Left lung (tissue), 14 donors: ENCODE measurements at places on chromosomes 12 and 14.

GRCh38 chr14:21073921-21074320 lies 3.8 kb downstream of the ARHGEF40 start:
- DNase-seq = no peak

DNA sequence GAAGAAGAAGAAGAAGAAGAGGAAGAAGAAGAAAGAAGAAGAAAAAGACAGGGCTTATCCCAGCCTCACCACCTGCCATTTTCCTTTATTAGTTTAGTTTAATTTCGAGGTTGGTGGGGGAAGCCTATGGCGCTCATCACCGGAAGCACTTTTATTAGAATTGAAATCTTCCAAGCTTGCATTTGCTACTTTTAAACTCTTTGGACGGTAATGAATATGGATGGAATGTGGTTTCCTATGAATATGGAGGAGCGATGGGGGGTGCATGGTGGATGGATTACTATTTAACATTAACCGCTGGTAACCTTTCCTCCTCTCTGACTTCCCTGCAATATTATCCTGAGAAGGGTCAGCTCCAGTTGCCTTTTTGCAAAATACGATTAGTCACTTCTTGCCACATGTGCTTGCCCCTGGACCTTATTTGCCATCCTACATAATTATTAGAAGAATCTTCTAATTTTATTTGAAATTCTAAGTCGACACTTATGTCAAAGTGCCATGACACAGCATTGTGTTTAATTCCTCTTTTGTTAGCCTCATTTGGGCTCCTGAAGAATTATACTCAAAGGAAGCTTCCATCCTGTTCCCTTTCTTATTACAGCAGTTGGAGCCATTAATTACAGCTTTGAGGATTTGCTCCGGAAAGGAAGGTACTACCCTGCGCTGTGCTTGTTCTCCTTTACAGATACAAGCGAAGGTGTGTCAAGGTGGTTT lies 424.5 kb downstream of the VRK1 start:
- DNase-seq = no peak

DNA sequence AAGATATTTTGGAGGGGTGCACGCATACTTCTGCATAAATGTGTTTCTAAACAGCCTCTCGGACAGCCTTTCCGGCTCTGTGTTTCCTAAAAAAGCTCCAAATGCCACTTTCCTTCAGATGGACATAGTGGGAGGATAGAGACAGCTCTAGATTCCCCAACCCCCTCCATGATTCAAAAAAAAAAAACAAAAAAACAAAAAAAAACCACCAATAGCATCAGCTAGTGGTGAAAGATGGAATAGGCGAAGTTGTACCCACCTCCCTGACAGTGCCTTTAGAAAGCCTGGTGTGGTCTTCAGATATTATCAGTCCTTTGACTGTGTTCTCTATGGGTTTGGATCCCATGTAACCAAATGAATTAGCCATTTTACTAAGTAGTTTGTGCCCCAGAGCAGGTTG lies 94.1 kb downstream of the PHETA1 start:
- no peak for DNase-seq

- peak; percentile 56 for DNase-seq
These were observed 22.9 kb upstream of the KTN1 start for GRCh38 chr14:55556929-55557623.

DNA sequence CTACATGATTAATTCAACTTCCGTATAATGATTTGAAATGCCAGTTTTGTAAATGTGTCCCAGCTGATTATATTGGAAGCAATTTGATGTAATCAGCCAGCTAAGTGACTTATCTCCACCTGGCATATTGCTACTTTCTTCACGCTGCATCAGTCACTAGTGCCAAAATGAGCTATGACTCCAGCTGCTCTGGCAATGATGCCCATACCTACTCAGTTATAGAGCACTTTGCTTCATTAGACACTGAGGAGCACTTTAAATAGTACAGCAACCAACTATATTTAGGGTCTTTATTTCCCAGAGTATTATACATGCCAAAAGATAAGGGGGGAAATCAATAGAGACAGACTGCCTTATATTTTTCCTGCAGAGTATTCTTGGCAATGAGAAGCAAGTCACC lies 67.9 kb upstream of the LIN7A start:
- no peak for DNase-seq

DNA sequence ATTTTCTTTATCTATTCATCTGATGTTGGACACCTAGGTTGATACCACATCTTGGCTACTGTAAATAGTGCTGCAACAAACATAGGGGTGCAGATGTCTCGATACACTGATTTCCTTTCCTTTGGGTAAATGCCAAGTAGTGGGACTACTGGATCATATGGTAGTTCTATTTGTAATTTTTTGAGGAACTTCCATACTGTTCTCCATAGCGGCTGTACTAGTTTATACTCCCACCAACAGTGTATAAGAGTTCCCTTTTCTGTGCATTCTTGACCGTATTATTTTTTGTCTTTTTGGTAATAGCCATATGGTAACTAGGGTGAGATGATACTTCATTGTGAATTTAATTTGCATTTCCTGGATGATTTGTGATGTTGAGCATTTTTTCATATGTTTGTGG lies 71.8 kb downstream of the LRP6 start:
- DNase-seq = no peak

DNA sequence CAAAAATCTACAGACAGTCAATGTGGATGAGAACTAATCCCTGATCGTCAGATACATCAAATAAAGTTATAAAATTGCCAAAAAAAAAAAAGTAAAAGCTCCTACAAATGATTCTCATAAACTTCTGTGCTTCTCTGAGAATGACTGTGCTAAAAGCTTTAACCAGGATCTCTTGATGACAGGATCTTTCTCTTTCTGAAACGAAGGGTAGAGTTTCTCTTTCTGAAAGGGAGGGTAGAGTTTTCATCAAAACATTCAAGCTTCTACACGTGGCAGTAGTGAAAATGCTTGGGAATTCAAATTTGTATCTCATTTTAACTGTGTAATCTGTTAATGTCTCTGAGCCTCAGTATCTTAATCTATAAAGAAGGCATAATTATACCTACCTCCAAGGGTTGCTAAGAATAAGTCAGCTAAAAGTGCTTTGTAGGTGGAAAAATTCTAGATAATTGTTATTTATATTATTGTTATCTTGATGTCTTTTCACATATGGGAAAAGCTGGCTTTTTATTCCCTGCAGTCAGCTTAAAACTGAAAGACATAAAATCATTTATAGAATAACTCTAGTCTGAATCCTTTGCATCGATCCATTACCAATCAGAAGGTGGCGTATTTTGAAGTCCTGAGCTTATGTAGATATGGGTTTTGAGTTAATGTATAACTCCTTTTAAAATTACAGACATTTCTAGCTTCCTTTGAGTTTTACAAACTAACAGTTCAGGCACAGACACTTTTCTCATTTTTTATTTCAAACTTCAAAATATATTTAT lies 157.4 kb downstream of the DACT1 start:
- no peak for DNase-seq

DNA sequence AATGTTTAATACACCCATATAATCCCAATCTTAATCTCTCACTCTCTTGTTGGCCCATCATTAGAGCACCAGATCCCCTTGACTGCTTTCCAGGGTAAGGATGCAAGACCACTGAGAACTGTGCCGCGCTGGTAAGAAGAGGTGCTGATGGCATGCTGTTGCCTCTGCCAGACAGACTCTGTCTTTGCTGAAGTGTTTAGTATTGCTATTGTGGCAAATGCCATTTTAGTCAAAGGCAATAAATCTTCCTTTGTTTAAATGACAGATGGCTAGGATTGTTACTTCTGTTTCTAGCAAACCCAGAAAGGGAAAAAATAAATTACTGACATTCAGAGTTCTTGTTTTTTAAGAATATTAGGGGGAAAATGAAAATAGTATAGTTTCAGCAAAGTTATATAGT lies 152.3 kb downstream of the MON2 start:
- DNase-seq = no peak

DNA sequence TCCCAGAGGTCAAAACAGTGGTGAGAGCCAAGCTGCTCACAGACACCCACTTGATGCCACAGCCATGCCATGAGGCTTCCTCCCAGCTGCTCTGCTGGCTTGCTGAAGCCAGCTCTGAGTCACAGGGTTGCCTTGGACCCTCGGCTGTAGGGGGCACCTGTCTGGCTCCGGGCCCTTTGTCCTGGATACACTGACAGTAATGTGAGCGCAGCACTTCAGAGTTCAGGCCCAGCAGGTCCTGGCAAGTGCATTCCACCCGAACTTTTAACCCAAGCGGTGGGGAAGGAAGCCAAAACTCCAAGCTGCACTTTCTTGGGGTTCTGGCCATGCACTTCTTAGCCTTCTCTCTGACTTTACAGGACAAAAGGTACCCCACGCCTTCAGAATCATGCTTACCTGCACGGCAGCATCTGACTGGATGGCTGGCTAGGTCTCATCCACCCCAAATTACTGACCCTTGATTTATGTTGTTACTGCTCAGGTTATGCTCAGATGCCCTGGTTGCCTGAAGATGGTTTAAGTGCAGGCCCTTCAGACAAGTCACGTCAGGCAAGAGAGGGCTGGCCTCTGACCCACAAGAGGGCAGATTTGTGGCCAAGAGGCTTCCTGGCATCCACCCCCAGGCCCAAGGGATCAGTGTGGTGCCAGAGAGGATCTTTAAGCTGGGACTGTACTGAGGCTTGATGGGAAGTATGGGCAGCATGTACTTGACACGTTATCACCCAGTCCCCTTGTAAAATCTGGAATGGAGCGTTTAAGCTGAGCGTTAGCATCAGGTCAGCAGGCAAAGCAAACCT lies 24.8 kb downstream of the SLC25A29 start:
- no peak for DNase-seq

DNA sequence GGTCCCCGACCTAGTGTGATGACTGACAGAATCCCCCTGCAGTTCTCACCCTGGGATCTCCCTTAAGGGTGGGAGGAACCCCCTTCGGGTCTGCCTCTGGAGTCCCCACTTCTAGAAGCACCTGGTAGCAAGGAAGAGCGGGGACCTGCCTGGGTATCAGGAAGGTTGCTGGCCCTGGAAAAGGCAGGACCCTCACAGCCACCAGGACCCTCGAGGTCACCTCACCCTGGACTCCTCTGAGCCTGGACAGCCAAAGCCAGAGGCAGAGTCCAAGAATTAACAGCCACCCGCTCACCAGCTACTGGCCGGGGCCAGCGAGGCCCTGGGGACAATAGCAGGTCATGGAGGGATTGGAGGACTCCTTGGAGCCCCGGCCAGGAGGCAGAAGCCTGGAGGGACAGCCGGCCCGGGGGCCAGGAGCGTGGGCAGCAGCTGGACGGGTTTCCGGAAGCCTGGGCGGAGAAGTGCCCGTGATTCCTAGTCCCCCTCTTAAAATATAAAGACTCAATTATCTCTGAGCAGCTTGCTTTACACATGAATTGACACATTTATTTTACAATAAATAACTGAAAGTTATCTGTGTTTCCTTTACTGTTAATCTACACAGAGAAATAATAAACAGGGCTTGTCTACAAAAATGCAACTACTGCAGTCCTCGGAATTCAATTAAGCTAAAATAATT lies 17.5 kb downstream of the BCL11B start:
- DNase-seq = no peak

- no peak for DNase-seq
These were observed 10.0 kb upstream of the KLC1 start for GRCh38 chr14:103619057-103619456.

DNA sequence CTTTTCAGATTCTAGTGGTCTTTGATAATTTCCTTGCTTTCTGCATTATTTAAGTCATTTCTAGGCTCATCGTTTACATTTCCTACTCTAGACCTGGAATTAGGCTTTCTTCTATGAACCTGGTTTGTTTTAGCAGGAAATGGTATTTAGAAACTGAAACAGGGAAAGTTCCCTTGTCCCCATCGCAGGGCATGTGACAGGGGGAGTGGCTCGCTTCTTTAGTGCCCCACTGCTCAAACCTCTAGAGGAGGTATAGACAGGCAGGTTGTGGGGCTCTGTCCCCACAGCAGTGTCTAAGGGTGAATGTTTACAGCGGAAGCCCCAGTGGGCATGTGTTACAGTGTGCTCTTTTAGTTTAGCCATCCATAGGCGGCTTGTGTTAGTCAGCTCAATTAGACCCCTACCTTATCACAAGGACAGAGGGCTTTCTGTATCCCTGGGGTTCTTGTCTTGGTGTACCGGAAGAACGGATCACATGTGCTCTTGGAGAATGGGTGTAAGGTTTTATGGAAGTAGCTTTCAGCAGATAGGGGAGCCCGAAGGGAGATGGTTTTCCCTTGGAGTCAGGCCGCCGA lies 25.0 kb downstream of the IFT81 start:
- DNase-seq = no peak

DNA sequence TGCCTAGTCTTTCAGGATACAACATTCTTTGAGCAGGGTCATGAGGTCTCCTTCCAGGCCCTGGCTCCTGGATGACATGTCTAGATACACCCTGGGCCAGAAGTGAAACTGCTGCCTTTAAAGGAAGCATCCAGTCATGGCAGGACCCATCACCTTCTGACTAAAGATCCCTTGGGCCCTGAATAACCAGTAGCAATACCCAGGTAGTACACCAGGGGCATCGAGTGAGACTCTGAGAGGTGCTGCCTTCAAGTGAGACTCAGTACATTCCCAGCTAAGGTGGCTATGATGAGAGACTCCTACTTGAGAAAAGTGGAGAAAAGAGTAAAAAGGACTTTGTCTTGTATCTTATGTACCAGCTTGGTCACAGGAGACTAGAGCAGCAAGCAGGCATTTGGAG lies 23.5 kb downstream of the OR6C68 start:
- no peak for DNase-seq

- no peak for DNase-seq
These were observed 757.7 kb upstream of the TMEM132C start for GRCh38 chr12:127509066-127509778.

DNA sequence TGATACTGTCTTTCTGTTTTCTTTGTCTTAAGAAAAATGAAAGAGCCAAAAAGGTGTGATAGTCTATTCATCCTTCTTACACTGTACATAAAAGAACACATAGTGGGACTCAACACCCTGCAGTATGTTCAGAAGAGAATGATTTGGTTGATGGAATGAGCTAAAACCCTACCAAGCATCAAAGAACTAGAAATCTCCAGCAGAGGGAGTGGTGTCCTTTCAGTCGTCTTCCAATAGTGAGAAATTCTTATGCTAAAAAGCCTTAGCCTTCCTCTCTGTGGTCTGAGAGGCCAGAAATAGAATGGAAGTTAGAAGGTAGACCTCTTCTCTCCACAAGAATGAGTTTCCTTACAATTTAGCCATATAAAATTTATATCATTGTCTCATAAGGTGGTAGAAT lies 393.4 kb upstream of the SEL1L start:
- DNase-seq = no peak

DNA sequence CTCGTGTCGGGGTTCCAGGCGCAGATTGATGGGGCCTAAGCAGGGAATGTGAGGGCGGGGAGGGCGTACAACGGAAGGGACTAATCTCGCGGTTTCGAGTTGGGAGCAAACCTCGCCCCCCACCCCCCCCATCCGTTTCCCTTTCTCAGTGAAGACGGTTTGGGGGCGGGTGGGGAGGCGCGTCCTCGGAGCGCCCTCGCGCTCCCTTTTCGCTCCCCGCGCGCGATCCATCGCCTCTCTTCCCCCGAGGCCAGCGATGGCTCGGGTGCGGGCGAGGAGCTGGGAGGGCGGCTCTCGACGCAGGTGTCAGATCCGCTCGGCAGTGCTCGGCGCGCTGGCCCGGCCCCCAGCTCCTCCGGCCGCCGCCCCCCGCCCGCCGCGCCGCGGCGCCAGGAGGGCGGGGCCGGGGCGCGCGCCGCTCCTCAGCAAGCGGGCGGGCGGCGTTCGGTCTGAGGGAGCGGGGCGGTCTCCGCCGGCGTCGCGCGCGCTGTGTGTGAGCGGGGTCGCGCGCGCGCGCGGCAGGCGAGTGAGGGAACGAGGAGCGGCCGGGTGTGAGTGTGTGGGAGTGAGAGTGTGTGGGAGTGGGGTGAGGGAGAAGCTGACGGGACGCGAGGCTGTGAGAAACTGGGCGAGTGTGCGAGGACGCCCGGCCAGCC lies at the start of gene RIMKLB:
Gene RIMKLB, plus strand, starts transcription at position 516 of the 656 bp plus-strand sequence. CDS start 15,876 bp downstream, outside the sequence.
- DNase-seq = peak; percentile 93

GRCh38 chr14:69673104-69673503 lies 61.7 kb downstream of the SUSD6 start:
- DNase-seq = no peak
